NCI-H2081 treated with DMSO at 0.1 percent for 48 hours (cell line): ENCODE measurements at places on chromosomes 7 and 10.
A peak's percentile ranks its signal among the peaks of the same experiment; 100 is the strongest.

DNA sequence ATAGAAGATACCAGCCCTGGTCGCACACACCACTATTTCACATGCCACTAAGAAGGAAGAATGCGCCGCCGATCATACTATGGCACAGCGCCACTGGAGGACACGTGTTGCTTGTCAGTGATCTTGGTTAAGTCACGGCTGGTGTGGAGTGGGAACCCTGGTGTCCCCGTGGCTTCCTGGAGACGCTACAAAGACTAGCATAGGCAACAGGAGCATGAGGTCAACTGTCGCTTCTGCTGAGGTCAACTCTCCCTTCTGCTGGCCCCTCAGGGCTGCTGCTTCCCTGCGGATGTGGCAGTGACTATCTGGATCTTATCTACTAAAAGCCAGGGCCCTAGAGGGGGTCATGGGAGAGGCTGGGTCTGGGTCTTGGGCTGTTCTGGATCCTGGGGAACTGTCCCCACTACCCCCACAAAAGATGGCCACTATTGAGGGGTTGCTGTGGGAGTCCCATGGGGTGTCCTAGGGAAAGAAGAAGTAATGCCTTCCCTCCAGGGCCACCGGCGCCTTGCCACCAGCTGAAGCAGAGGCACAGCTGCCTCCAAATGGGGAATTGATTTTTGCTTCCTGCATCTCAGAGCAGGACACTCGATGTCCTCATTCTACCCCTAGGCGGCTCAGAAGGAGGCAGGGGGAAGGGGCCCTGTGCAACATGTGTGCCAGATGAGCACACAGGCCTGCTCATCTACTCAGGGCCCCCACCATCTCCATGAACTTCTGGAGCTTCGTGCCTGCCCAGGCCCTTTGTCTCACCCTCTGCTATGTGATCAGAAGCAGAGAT is 76.6 kb upstream of the PPIF start:
- no peak for DNase-seq

- no peak for DNase-seq
Measured at GRCh38 chr7:105975770-105976417, 12.8 kb downstream of the CDHR3 start.

GRCh38 chr10:14385596-14386593 is 55.2 kb upstream of the FRMD4A start:
- no peak for DNase-seq

GRCh38 chr7:35828817-35829216 is 28.0 kb downstream of the SEPTIN7 start:
- no peak for DNase-seq

DNA sequence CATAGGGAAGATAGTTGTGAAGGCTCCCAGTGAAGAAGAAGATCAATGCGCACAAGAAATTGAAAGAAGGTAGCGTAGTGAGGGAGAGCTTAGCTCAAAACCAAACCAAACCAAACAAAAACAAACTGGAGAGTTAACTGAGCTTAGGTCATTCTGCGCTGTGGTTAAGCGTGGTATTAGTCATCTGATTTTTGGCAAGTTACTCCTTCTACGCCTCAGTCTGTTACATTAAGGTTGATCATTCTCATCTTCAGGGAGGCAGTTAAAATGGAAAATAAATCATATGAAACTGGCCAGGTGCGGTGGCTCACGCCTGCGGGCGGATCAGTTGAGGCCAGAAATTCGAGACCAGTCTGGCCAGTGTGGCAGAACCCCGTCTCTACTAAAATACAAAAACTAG is 259.7 kb downstream of the EXOC4 start:
- no peak for DNase-seq

GRCh38 chr7:105849122-105849855 is 27.1 kb downstream of the ATXN7L1 start:
- no peak for DNase-seq

DNA sequence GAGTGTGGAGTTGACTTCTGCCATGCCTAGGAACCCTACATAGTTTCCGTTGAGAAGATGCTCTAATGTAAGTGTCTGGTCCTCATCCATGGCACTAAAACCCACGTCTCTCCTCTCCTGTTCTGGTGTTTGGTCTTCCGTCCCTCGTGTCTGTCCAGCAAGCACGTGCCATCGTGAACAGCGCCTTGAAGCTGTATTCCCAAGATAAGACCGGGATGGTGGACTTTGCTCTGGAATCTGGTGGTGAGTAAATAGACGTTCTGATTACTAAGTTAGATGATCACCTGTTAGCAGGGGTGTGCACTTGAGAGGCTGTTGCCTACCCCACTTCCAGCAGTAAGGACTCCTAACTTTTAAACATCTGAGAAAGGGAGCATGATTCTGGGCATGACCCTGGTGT is 15.1 kb upstream of the GET4 start:
- DNase-seq = no peak

DNA sequence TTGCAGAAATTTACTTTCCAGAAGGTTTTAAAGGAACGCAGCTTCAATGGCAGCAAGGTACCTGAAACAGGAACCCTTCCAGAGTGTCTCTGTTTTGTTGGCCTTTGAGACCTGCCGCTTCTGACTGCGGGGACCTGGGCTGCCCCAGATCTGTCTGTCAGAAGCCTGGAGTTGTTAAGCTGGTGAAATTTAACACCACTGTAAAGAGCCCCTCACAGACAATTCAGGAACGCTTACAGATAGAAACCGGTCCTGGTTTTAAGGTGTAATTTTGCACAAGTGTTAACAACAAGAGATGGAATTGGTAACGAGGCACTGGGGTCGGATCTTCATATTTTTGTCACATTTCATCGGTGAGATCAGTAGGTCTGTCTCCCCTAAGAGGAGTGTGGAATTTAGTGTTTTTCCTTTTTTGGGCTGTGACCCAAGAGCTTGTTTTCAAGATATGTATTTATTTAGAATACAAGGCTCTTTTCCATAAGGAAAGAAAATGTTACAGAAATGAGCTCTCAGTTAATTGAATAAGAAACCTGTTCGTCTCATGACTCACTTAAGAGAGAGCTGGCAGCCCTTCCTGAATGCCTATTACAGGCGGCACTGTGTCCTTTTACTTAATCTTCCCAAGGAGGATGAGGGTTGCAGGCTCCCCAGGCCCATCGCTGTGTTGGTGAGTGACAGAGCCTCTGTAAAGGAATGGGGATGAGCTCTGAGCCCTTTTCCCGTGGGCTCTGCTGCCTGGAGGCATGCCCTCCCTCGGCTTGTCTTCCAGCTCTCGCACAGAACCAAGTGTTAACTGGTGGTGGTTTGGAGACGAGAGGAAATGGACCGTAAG is 168.7 kb downstream of the CUX1 start:
- no peak for DNase-seq

- peak; percentile 45 for DNase-seq
Measured at GRCh38 chr7:28922624-28923331, 35.4 kb downstream of the TRIL start.

DNA sequence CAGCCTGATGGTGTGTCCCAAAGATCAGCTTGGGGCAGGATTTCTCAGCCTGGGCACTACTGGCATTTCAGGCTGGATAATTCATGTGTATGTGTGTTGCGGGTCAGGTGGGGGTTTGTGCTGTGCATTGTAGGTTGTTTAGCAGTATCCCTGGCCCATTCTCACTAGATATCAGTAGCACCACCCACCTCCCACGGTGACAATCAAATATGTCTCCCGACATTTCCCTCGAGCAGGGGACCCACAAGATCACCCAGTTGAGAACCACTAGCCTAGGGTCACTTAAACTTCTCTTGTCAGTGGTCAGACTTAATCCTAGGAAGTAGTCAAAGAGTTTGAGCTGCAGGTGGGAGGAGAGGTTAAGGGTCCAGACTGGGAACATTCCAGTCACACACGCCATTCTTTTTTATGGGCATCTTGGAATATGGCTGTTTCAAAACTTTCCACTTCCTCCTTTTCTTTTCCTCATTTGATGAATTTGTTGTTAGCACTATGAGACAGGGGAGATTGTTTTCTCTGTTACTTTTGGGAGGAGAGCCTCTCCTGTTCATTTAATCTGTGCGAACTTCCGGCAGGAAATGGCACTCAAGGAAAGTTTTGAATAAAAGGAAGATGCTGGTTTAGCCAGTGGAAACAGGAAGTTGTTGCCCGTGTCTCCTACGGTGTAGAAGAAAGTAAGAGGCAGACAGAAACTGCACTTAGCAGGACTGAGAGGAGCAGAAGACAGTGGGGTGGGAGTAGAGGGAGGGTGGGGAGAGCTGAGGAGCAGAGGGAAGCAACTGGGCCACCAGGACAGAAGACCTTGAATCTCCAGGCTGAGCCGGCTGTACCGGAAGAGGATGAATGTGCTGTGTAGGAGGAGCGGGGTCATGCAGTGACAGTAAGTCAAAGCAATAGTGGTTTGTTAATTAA is 17.6 kb upstream of the EXOC6 start:
- DNase-seq = no peak

- no peak for DNase-seq
Measured at GRCh38 chr7:112136271-112137008, 69.8 kb downstream of the DOCK4 start.

GRCh38 chr10:3099291-3100092 is 32.1 kb downstream of the PFKP start:
- no peak for DNase-seq

DNA sequence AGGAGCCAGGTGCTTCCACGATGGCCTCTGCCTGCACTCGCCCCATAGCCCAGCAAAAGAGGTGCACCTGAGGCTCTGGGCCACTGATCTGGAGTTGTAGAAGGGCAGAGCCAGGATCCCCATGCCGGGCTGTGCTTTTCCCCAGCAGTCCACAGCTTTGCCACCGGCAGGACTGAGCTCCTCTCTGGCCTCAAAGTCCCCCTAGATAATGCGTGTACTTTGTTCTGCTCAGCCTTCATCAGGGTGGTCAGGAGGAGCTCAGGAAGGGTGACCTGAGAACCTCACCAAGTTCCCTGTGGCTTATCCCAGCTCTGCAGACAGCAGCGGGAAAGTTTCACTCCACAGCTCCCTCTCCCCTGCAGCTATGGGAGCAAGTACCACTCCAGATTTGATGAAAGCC is 27.9 kb upstream of the UNC5B start:
- DNase-seq = no peak

- DNase-seq = no peak
Measured at GRCh38 chr7:157080111-157080730, 58.5 kb upstream of the UBE3C start.

DNA sequence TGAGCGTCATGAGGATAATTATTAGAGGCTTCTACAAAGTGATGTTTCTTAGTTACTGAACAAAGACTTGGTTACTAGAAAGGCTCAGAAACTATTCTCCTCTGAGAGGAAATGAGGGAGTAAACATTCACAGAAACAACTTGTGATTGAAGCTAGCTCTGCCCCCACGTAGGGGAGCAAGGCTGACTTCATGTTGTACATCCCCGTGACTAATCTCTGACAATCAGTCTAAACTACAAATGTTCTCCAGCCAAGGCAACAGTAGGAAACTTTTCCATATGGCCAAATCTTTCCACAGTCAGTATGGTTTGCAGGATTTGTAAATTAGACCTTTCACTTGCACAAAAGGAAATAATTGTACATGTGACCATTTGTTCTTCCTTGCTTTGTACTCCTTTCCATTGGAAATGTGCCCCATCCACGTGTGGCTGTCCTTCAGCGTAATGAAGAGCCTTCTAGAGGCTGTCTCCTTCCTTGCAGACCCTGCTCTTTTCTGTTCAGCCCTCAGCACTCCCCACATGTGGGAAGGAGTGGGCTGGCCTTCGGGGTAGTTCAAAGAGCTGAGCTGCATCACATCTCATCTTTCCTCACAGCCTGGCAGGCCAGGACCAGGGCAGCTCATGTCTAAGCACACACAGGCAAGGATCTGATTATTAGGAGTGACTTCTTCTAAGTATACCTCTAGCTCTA is 93.5 kb downstream of the PCGF5 start:
- no peak for DNase-seq

GRCh38 chr7:29806208-29806994 is at the start of gene WIPF3:
Gene WIPF3 (plus strand): TSS chr7:29806508. CDS start chr7:29834725, 28,217 bp downstream.
- DNase-seq = no peak

DNA sequence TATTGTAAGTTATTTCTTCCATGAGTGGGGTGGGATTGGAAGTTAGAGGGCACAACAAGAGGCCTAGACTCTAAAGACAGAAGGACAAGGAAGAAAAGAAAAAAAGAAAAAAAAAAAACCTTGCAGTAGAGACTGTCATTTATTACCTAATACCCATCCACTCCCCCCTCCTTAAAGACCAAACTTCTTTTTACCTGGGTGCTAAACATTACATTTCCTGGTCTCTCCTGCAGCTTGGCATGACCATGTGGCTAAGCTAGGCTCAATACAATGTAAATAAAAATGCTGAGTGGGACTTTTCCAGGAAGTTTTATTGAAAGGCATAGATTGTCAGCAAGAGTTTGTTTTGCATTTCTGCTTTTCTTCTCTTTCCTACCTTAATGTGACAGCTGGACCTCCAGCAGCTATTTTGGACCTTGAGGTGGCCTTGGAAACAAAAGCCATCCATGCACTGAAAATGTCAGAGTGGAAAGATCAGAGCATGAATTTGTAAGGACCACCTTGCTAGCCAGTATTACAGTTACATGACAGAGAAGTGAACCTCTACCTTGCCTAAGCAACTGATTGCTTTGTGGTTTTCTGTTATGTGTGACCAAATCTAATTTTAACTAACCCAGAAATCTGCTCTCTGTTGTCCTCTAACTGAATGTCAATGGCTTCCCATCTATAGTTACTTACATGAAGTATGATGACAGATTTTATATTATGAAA is 81.3 kb upstream of the SFMBT2 start:
- no peak for DNase-seq

DNA sequence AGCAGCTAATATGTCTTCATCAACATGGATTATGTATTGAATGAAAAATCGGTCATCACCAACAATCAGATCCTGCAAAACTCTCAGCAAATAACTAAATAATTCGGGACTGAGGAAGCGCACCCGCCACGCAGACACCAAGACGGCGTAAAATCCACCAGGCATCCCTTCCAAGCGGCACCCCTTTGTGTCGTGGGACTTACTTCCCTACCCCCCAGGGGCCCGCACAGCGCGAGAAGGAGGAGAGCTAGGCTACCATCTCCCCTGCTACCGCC is 721 bp downstream of the ARL3 start:
- DNase-seq = no peak

- DNase-seq = peak; percentile 52
Measured at GRCh38 chr7:98294798-98295382, 13.4 kb downstream of the BRI3 start.

- DNase-seq = no peak
Measured at GRCh38 chr10:25107756-25108155, 67.0 kb upstream of the GPR158 start.

DNA sequence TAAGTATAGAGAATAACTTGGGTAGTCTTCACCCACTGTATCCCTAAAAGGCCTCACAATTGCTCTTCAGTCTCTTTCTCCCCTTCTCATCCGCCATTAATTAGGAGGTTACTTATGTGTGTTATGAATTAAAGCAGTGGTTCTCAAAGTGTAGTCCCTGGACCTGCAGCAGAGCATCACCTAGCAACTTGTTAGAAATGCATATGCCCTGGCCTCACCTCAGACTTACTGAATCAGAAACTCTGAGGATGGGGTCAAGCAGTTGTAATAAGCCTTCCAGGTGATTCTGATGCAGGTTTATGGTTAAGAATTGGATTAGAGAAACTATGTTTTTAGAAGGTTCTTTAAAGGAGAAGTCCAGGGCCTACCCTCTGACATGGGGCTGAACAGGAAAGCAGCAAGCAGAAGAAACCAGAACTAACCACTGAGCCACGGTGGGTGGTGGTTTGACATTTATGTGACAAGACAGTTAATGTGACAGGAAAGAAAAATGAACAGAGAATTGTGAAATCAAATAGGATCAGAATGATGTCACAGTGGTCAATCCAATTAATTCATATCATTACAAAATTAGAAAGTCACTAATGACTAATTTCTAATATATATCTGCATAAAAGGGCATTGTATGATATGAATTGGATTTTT is 37.6 kb downstream of the ENTPD1 start:
- DNase-seq = no peak
